Activated CD4-positive, CD25-positive, alpha-beta regulatory T cell treated with anti-CD3 and anti-CD28 coated beads, Interleukin-2, amount 50 U/mL, for 24 hours (primary cell): ENCODE measurements at places on chromosomes 13 and 19.

DNA sequence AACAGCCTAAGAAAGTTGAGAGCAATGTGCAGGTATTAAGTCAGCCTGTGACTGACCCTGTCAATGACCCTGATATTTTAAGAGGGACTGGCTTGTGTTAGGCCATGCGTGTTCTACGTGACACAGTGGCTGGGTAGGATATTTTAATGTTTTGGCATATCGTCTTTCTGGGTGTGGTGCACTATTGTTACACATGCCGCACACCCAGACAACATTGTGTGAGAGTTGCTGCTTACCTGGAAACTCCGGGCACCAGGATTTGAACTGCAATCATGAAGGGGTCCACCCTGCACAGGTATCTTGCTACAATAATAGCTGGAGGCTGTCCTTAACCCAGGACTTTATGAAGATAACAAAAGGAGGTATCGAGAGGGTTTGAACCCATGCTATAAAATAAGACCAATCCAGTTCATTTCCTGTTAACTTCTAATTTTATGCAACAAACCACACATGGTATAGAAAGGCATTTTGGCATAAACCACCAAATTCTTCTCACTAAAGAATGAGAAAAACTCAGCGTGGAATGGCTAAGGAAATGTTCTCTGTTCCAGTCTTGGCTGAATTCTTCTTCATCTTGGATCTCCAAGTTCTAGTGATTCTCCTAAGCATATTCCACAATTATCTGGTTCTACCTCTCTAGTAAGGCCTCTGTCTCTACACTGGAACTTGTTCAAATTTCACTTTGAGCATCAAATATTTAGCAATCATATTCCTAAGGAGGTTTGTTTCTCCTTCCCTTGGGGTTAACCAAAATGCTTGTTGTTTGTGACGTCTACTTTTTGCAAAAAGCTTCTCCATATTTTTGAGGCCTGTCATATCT is 38.7 kb upstream of the POMP start:
- no peak for ATAC-seq

DNA sequence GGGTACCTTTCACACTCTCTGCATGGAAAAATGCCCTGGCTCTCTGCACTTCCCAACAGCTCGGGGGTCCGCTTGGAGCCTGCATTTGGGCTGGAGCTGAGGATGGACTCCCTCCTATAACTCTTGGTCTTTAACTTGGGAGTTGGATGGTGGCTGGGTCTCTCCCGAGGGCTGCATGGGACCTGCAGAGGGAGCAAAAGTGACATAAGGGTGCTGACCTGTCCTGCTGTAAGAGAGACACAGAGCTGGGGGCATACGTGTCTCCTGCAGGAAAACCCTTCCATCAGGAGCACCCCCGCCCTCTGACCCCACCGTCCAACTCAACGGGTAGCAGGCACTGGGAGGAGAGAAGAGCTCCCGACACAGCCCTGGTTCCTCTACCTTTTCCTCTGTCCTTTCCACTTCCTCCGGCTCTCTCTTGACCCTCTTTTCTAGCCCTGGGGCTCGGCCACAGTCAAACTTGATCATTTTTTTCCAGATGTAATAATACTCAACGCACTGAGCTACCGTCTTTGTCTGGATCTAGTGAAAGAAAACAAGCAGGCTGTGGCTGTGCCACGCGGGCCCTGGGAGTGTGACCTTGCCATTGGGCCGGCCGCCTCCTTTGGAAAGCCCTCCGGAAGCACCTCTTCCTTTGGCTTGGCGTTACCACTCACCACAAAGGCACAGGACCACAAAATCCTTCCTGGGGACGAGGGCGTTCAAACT is 6.8 kb upstream of the NAPA start:
- ATAC-seq: no peak

GRCh38 chr13:38871275-38871674 is 119.4 kb downstream of the STOML3 start:
- no peak for ATAC-seq

GRCh38 chr13:100063333-100063732 is 25.6 kb upstream of the PCCA start:
- ATAC-seq: no peak

- ATAC-seq: no peak
Measured at GRCh38 chr13:114144606-114145244, 12.3 kb upstream of the RASA3 start.

GRCh38 chr19:1650650-1651567 is 1.5 kb downstream of the TCF3 start:
- no peak for ATAC-seq

GRCh38 chr19:42919757-42920079 is 2.0 kb upstream of the PSG6 start:
- ATAC-seq: no peak

DNA sequence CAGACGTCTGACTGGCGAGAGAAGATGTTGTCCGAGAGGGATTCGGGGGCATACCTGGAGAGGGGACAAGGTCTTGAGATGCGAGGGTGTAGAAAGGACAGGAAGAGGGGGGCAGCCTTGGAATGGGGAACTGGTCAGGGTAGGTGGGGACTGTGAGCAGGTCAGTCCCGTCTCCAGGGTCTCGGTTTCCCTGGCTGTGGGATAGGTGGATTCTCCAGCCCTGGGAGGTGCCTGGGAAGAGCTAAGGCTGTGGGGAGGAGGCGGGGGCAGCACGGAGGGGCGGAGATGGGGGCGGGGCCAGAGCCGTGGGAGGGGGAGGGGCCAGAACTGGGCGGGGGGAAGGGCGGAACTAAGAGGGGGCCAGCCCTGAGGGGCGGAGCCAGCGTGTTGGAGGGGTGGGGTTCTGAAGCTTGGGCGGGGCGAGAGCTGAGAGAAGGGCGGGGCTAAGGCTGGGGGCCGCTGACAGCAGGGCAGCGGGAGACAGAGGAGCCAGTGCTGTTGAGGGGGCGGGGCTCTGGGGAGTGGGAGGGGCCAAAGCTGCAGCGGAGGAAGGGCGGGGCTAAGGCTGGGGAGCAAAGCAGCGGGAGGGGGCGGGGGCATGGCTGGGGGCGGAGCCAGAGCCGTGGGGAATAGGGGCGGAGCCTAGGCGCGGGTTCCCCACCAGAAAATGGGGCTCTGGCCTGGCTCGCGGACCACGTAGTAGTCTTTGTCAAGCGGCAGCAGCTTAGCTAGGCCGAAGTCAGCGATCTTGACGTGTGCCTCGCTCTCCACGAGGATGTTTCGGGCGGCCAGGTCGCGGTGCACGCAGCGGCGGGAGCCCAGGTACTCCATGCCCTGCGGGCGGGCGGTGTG is 9.5 kb upstream of the INSL3 start:
- peak; percentile 45 for ATAC-seq

DNA sequence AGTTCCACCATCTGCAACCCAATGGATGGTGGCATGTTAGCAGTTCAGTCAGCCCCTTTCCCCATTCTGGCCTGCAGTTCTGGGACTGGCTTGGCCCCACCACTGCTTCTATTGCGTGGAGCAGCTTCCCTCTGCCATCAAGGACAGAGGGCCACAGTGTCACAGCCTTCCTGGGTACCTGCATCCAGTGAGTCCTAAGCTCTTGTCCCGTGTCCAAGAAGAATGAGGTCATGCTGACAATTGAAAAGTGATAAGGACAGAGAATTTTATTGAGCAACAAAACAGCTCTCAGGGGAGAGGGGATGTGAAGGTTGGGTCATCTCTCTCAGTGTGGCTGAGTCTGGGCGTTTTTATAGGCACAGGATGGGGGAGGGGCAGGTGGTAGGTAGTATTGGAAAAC is 33.5 kb upstream of the SIN3B start:
- no peak for ATAC-seq

DNA sequence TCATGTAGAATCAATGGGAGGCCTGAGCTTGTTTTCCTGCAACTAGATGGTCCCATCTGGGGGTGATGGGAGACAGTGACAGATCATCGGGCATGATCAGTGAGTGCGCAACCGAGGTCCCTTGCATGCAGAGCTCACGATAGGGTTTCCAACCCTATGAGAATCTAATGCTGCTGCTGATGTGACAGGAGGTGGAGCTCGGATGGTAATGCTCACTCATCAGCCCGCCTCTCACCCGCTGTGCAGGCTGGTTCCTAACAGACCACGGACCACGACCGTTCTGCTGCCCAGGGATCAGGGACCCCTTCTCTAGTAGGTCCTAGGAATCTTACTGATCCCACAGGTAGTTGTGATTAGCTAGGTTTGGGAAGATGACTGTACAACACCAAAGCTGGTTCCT is 23.5 kb upstream of the GARRE1 start:
- no peak for ATAC-seq

GRCh38 chr19:10043286-10043927 is 30.1 kb downstream of the RDH8 start:
- ATAC-seq: no peak

GRCh38 chr13:102816708-102817107 is 17.8 kb downstream of the BIVM start:
- ATAC-seq: no peak

DNA sequence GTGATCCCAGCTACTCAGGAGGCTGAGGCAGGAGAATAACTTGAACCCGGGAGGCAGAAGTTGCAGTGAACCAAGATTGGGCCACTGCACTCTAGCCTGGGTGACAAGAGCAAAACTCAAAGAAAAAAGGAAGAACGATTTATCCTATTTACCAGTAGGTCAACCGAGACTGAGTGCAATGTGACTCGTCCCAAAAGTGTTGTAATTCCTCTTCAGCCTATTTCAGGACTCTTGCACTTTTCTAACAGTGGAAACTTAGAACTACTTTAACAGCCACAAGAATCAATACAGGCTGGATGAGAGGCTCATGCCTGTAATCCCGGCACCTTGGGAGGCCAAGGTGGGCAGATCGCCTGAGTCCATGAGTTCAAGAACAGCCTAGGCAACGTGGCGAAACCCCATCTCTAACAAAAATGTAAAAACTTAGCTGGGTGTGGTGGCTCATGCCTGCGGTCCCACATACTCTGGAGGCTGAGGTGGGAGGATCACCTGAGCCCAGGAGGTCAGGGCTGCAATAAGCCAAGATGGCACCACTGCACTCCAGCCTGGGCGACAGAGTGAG is 4.3 kb upstream of the NR1H2 start:
- no peak for ATAC-seq

DNA sequence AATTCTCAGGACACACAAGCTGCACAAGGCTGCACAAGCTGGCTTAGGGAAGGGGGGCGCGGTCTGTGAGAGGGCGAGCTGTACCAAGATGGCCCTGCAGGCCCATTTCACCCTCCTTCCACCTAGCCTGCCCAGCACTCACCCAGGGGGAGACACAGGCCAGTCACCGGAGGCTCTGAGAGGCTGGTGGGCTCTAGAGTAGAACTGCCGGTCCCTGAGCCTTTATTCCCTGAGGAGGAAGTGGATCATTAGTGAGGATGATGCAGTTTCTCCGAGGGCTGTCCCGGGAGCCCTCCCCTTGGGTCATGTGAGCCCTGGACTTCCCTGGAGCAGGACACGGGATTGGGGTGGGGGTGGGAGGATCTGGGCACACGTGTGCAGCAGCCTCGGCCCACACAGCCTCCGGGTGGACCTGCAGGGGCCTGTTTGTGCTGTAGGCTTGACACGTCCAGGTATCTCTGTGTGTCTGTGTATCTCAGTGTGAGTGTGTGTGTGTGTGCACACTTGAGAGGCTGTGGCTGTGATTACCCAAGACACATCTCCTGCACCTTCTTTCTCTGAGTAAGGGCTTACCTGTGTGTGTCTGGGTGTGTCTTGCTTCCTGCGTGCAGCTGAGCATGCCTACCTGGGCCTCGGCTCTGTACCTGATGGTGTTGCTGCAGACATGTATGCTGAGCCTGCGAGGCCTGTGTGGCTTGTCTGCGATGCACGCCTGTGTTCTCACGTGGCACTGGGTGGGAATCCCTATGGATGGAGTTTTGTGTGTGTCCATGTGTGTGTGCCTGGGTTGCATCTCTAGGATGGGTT is at the start of gene ACP5:
ACP5 (minus strand) TSS at position 195 of the 807 bp plus-strand sequence. CDS start 328 bp downstream, outside the sequence.
- ATAC-seq: no peak

- no peak for ATAC-seq
Measured at GRCh38 chr13:89749888-89750287, 1597.6 kb upstream of the MIR17HG start.

DNA sequence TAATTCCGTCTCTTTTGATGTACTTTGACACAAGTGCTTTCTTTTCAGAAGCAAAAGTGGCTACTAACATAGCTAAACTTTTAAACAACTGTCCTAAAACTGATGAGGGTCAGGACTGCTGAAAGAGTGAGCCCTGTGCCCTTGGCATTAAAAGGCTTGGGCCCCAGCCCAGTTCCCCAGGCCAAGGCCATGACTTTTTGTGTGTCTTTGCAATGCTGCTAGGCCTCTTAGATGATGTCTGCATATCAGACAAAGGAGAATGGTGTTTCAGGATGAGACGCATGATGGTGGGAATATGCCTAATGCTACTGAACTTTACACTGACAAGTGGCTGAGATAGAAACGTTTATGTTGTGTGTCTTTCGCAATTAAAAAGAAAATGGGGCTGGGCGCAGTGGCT is 38.0 kb downstream of the SLC7A9 start:
- ATAC-seq: no peak

GRCh38 chr13:48411841-48412531 is 927 bp downstream of the LPAR6 start:
- peak; percentile 34 for ATAC-seq

- no peak for ATAC-seq
Measured at GRCh38 chr13:65932587-65933239, 1297.4 kb downstream of the PCDH9 start.

GRCh38 chr19:47723581-47723940 is 10.3 kb downstream of the EHD2 start:
- no peak for ATAC-seq

- ATAC-seq: peak; percentile 52
Measured at GRCh38 chr19:35352448-35353304, 5.0 kb downstream of the FFAR1 start.

GRCh38 chr13:28534210-28534609 is 39.3 kb upstream of the FLT1 start:
- ATAC-seq: peak; percentile 28

DNA sequence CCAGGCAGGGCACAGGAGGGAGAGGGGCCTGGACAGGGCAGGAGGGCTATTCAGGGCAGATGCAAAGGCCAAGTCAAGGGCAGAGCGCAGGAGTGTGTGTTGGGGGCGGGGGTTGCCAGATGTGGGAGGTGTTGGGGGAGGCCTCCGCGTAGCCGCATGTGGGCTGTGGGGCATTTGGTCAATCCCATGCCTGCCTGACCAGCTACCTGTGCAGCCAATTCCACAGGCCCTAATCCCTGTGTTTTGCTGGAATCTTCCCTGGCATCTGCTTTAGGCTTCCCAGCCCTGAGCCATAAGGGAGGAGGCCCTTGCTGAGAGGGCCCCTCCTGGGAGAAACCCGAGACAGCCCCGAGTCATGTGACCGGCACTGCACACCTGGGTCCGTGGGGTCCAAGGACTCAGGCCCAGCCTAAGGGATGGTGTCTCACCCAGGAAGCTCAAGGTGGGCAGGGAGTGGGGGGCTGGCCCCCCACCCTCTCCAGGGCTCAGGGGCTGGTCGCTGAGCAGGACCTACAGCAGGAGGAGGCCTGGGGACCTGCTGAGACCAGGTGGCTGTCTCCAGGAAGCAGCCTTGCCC is 20.3 kb downstream of the RFX1 start:
- ATAC-seq: peak; percentile 2

- ATAC-seq: no peak
Measured at GRCh38 chr19:33201473-33201872, 7.3 kb downstream of the LRP3 start.
